Right lung (tissue), 10 donors: ENCODE measurements at places on chromosomes 7 and 10.

DNA sequence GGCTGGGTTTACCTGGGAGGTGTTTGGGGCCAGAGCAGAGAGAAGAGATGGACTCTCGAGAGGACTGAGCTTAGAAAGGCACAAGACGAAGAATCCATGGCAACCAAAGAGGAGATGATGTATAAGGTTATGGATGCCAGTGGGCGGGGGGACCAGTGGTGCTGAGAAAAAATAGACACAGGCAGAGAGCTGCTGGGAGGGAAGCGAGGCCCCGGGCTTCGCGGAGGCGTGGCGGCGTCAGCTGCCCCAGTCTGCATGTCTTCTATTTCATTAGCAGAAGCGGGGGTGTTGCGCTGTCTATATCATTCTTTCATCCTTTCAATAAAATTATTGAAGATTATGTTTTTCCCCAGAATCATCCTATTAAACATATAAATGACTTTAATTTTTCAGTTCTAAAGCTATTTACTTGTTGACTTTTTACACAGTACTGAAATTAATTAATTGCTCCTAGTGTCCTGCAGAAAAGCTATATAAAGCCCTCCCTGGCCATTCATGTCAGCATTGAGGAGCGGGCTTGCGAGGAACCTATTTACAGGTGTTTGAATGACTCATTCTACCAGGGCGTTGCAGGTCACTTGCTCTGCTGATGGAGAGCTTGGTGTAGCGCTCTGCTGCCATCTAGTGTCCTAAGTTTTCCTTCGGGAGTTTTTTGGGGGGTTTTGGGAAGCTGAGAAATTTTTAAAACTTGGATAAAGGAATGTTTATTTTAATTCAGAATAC lies 42.9 kb upstream of the BHLHA15 start:
- DNase-seq, result no peak

DNA sequence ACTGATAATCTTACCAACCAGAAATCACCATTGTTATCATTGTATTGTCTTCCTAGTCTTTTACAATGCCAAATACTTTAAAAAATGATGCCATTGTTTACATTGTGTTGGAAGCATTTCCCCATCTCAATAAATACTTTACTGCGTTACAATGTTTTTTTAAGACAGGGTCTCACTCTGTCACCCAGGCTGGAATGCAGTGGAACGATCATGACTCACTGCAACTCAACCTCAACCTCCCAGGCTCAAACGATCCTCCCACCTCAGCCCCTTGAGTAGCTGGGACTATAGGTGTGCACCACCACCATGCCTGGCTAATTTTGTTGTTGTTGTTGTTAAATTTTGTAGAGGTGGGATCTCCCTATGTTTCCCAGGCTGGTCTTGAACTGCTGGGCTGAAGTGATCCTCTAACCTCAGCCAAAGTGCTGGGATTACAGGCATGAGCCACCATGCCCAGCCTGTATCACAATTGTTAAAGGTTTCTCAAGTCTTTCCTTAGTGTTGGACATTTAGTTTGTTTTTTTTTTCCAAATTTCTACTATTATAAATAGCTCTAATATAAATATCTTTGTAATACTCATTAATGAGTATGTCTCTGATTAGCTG lies 13.5 kb downstream of the LRMDA start:
- no peak for DNase-seq

GRCh38 chr10:71705582-71705981 lies 14.0 kb downstream of the C10orf105 start:
- no peak for DNase-seq

DNA sequence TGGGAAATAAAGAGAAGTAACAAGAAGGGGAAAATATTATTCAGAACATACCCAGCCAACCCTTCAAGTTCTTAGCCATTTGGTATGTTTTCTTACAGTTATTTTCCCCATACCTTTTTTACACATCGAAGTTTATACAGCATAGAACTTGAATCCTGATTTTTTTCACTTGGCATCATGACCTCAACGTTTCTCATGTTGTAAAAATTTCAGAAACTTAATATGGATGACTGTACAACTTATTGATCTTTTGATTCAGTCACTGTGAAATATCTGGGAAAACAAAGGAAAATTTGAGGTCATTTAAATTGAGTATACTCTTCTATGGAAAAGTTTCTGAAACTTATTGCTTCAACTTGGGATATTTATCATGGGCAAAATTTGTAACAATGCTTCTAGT lies 103.6 kb upstream of the FAM171A1 start:
- DNase-seq, result no peak

- DNase-seq, result no peak
These were observed 751.4 kb upstream of the GALNT17 start for GRCh38 chr7:70380421-70381015.

- DNase-seq, result no peak
These were observed 97.3 kb downstream of the GRID1 start for GRCh38 chr10:86269332-86269731.
